ENCODE measurements at places on chromosomes 2 and 18. TPM values are rescaled to one million over a fixed set of nuclear protein-coding genes. Genes with fewer than 3 reads are reported as not detected.

GRCh38 chr18:61742565-61743429 lies 150.0 kb downstream of the RNF152 start:
- DNase-seq: peak; percentile 79

DNA sequence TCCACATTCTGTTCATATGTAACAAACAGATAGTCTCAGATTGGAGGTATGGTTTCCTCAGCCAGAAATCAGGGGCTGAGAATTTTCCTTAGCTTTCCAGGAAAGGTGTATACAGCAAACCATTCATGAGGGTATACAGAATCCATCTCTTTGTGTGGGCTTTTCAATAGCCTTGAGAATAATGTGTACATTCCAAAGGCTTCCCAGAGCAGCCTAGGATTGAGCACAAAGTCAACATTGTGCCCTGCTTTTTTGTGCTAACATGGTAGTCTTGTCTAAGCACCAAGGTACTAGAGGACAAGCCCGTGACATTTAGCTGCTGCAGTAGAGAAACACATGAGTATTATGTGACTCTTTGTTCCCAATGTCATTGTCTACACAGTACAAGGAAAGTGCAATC lies 322.1 kb upstream of the TANK start:
- DNase-seq: no peak

DNA sequence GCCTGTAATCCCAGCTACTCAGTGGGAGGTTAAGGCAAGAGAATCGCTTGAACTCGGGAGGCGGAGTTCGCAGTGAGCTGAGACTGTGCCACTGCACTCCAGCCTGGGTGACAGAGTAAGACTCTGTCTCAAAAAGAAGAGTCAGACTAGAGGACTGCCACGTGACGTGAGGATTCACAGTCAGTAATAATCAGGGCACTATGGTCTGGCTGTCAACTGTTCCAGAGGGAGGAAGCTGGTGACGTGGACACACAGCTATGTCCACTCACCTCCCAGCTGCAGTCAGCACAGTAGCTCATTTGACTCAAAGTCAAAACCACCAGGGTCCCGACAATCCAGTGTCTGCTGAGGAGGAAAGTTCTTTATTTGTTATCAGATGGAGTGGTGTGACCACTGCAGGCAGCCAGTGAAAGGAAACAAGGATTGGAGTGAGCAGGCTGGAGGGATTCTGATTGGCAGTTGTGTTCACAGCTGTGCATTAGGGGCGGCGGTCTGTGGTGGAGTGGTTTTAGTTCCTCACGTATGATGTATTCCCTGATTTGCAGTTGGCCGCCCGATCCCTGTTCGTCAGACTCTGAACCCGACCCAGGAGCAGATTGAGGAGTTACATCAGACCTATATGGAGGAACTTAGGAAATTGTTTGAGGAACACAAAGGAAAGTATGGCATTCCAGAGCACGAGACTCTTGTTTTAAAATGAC lies 37.9 kb downstream of the MOGAT1 start:
- peak; percentile 39 for DNase-seq

- DNase-seq: no peak
Measured at GRCh38 chr2:38643021-38643671, 22.8 kb upstream of the GALM start.

DNA sequence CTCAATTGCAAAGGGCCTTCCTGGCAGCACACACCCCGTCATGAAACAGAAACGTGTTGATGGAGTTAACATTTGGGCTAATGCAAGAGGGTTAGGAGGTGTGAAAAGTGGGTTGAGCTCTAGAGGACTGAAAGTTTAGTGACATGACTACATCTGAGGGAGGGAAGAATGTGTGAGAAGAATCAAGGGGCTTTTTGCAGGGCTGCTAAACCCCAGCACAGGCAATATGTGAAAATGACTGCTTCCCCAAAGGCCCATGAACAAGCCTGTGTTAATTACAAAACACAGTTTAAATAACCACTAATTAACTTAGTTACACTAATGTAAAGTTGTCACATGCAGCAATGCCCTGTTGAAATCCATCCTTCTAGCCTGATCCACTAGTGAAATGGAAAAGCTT lies 63.4 kb upstream of the PEX13 start:
- no peak for DNase-seq

DNA sequence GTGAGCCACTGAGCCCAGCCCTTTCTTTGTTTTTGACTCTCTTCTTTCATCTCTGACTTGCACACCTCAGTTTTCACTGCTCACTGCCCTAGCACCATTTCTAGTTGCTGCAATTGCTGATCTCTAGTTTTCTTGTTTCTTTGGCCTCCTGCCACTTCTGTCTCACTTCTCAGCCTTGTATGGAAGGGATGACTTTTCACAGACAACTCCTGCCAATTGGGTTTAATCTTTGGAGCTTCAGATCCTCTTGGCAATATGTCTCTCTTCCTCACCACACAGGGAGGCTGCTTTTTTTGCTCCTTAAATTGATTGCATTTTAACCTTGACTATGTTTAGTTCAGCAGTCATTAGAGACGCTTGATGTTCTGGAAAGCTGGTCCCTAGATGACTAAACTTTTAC lies 323.1 kb downstream of the CTNNA2 start:
- DNase-seq: no peak

DNA sequence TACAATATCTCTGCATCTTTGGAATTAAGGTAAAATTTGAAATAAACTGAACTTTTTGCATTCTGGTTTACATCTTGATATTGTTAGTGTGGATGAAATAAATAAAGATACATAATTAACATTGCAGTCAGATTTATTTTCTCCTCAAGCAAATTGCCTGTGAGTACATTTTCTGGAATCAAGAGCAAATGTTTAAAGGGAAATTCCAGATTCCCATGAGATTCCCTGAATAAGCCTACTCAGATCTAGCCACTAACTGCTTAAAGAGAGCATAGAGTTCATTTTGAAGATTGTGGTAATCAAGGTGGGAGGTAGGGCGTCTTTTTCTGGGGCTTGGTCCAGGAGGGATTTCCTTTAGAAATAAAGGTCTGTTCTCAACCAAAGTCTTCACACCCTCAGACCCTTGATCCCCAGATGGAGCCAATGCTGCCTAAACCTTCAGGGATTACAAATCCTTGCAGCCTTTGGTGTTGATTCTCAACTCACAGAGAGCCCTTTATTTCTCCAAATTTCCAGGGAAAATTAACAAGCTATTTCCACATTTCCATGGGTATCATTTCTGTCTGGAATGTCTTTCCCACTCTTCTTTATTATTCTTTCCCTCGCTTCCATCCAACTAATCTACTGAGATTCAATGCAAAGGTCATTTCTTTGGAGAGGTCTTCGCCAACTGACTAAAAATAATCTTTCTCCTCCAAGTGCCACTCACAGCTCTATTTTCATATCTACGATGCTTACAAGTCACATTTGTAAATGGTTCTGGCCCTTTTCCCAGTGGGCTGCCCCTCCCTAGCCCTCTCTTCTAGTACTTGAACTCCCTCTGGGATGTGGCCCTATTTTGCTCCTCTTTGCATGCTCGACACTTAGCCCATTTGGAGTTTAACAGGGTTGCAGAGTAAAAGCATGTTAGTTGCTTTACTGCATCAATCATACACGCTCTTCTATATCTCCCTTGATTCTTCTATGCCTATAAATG lies 79.8 kb upstream of the SPATS2L start:
- no peak for DNase-seq

GRCh38 chr2:189566046-189566445 lies 14.5 kb downstream of the SLC40A1 start:
- no peak for DNase-seq

FIGN gene
- total RNA-seq: 2.8 TPM

NUP35 gene
- 13.7 TPM for total RNA-seq

IMP4 gene
- 94.2 TPM for total RNA-seq
